ENCODE measurements at places on chromosomes 5 and 9.

GRCh38 chr9:27353474-27354229 lies 56.7 kb upstream of the EQTN start:
- DNase-seq = no peak

- DNase-seq = no peak
These were observed 101.7 kb downstream of the BNC2 start for GRCh38 chr9:16768816-16769215.

DNA sequence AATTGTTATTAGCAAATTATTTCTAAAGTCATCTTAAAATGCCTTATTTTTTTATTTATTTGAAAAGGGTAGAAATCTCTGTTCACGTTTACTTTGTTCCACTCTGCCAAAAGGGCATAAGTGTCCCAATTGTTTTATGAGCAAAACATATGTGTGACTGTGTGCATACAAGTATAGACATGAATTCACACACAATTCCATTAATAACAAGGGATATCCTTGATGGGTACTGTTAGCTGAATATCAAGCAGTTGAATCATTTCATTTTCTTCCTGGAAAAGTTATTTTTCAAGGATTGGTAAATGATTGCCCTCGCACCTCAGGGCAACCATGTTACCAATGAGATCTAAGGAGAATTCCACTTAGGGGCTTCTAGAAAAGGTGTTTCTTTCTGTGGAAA lies 92.1 kb upstream of the TAF11L2 start:
- peak; percentile 58 for DNase-seq

- no peak for DNase-seq
These were observed 13.5 kb downstream of the EFCAB9 start for GRCh38 chr5:172207511-172207910.

DNA sequence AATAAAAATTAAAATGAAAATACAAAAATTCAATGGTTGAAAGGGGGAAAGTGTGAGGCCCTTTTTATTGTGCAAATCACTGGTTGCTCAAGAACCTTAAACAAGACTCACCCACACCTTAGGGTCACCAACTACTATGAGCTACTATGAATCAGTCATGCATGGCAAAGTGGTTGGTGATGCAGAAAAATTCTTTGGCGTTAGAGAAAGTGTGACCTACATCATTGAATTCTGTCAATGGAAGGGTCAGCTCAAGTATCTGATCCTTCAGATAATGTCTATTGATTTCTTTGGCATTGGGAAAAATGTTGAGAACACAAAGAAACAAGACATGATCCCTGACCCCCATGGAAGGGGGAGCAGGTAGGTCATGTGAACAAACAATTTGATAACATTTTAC lies 149.7 kb upstream of the ADCY2 start:
- DNase-seq = no peak

- no peak for DNase-seq
These were observed 18.5 kb upstream of the LAMC3 start for GRCh38 chr9:130990306-130990977.

- DNase-seq = no peak
These were observed 14.1 kb downstream of the ZER1 start for GRCh38 chr9:128757602-128758001.

DNA sequence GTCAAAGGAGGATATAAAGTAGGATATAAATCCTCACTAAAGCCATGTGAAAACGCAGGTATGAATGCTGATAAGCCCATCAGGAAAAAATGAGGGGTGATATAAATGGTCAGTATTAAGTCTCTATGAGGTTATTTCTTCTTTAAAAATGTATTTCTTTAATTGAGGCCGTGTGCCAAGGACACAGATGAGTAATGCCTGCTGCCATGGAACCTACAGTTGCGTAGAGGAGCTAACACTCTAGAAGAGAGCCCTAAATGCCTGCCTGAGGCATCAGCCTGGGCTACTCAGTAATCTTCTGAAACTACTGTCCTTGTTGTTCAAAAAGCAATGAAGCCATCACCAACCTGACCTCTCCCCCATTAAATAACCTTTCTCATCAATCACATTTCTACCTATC lies 84.9 kb downstream of the KLHL3 start:
- peak; percentile 23 for DNase-seq

DNA sequence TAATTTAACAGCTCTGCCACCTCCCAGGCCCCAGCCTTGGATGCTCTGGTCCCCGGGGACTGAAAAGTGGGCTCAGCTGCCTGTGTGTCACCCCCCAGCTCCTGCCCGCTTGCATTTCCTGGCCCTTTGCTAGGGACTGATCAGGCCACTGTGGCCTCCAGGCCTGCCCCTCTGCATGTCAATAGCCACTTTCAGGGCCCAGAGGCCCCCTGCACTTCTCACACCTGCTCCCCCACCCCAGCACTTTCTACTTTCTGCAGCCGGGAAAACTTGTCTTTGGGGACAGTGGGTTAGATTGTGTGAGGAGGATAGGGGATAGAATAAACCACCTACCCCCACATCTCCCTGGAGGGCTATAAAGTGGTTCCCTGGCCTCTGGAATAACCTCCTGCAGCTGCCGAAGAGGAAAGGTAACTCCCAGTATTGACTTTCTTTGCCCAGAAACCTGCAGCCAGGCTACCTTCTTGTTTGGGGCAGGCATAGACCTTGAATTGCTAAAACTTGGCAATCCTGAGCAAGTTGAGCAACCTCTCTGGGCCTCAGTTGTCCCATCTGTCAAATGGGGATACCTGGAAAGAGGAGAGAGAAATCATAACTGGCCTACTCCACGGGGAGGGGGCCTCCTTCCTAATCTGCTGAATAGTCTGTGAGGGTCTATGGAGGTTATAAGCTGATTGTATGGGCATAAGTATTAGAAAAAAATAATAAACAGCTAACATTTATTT lies 7.8 kb downstream of the AIF1L start:
- DNase-seq = no peak

- no peak for DNase-seq
These were observed 672 bp downstream of the PAXX start for GRCh38 chr9:136992819-136993369.

GRCh38 chr5:32067774-32068470 lies 106.2 kb downstream of the GOLPH3 start:
- DNase-seq = no peak

GRCh38 chr9:130453487-130453886 lies 8.7 kb downstream of the ASS1 start:
- no peak for DNase-seq

- no peak for DNase-seq
These were observed 15.0 kb upstream of the FBP1 start for GRCh38 chr9:94654165-94654894.

DNA sequence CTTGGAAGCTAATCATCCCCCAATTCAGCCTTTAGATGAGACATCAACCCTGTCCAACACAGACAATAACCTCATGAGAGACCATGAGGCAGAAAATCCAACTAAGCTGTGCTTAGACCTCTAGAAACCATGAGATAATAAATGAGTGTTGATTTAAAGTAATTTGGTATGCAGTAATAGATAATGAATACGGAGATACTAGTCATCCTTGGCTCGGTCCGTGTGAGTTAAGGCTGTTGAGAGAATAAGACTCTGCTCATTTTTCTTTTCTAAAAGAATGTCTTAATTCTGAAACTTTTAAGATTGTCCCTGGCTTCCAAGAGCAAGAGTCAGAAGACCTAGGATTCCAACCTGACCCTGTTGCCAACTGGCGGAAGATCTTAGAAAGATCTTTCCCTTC lies 6.1 kb downstream of the TNC start:
- no peak for DNase-seq

DNA sequence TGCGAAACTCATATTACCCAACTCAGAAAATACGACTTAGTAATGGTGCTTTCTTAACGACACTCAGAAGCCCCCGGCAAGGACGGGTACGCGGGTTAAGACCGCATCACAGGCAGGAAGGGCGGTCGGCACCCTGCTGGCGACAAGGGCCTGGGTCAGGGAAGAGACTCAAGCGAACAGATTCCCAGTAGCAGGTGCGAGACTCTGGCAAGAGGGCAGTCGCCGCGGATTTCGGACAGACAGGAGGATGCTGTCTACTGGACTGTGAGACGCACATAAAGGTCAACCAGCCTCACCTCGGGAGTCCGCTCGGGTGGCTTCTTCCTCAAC lies 398 bp downstream of the RAPGEF6 start:
- peak; percentile 65 for DNase-seq

DNA sequence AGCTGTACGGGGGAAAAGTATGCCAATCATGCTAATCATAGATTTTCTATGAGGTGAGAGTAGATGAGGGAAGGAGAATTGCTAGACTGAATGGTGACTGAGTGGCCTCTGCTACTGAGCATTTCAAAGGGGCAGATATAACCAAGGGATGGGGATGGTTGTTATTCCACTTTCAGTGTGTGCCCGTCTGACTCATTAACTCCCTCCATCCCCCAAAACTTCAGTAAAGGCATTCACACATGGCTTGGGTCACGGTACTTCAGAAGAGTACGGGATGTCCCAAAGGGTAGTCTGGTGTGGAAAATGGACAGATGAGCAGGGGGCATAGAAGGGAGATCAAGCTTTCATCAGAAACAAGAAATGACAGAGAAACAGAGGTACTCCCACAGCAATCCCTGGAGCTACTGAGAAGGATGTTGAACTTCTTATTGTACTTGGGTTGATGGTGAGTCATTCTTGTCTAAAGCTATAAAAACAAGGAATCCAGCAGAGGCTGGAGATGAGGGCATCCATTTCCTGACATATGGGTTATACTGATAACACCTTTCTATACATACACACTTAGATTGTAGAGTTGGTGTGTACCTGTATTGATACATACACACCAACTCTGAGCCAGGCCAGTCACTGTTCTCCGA lies 8.9 kb upstream of the TLE4 start:
- DNase-seq = no peak

GRCh38 chr9:89553451-89554010 lies 51.3 kb upstream of the GADD45G start:
- DNase-seq = no peak

DNA sequence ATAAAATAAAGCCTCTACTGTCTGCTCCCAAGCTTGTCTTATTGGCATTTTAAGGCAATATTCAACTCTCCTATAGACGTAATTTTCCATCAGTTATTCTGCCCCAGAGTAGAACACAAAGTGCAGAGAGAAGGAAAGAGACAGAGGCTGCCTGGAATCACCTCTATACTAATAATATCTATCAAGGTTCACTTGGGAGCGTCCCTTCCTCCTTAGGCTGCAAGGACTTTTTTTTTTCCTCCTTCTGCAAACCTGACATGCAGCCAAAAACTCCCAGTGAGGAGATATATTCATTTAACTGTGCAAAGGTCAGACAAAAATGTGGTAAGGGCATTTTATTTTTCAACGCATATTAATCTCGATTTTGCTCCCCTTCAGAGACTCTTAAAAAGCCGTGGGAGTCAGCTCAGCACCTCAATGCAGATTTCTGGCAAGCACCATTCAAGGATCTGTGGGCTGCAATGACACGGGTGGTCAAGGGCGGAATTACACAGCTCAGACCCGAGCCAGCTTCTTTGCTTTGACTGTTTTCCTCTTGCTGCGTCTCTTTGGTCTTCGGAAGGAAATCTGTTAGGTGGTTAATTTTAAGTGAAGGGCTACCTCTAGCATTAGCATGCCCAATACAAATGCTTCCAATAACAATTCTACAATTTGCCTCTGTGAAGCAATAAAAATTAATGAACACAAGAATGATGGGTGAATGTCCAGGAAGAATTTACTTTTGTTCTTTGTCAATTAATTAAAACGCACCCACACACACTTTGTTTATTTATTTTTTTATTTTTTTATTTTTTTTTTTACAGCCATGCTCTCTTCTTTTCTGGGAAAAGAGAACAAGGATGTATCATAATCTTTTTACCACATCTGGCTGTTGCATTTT lies 587.7 kb upstream of the GRAMD2B start:
- DNase-seq = peak; percentile 38

DNA sequence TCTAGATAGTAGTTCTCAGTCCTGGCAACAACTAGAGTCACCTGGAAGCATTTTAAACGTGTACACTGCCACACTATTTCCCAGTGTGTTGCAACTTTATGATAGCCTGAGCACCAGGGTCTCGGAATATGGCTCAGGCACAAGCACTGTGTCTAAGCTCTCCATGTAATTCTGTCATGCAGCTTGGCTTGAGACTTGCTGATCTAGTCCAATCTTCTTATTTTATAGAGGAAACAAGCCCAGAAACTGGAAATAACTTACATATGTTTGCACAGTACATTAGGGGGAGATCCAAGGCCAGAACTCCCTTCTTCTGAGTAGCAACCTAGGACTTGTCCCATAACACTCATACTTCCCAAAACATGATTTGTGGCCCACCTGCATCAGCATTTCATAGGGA lies 49.1 kb downstream of the SH3TC2 start:
- no peak for DNase-seq

DNA sequence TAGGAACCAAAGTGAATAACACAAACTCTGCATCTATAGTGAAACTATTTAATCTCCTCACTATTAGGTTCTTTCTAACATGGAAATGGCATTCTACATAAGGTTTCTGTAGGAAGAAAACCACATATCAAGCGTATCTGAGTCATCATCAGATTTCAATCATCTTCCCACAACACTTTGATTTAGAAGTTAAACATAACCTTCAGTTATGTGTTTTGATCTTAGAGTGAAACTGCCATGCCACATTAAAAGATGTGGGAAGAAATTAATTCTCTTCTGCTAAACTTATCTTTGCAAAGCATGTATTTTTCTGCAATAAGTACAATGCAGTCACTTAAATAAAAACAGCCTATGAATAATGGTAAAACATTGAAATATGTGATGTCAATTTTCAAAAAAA lies 55.0 kb downstream of the MEF2C start:
- DNase-seq = no peak

GRCh38 chr5:177249761-177250537 lies 53.6 kb downstream of the RAB24 start:
- DNase-seq = no peak

- no peak for DNase-seq
These were observed 17.3 kb downstream of the NEURL1B start for GRCh38 chr5:172658391-172658790.

GRCh38 chr5:134079748-134080581 lies 34.5 kb upstream of the TCF7 start:
- DNase-seq = no peak

- no peak for DNase-seq
These were observed 106.7 kb downstream of the FAM174A start for GRCh38 chr5:100641833-100642232.

DNA sequence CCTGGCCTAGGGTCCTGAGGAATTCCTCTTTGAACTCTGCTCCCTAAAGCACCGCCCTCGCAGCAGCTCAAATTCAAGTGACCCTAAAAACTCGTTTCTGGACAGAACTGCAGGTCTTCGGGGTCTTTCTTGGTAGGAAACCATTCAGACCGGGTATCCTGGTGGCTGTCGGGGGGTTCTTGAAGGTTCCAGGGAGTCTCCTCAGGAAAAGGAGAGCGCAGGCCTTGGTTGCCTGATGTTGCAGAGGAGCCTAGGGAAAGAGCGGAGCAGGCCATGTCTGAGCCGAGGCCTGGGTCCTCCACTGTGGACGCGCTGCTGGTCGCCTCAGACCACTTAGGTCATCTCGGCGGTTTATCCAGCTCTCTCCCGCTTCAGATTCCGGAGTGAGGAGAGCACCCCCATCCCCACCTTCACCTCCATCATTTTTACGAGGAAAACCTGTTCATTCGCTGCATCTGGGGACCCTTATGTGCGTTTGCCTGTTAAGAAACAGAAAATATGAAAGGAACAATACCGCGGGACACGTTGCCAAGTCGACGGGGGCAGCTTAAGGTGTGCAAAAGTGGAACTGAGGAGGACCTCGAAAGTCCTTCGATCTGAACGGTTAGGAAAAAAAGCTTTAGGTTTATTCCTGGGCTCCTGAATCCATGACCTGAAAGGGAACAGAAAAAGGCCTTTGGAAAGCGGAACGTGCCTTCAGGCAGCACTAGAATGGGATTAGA lies 299.4 kb downstream of the PARP8 start:
- DNase-seq = no peak

Measured in RWPE1 (cell line).